DMS 273 treated with DMSO at 0.1 percent for 48 hours (cell line): ENCODE measurements at places on chromosomes 16 and 17.

DNA sequence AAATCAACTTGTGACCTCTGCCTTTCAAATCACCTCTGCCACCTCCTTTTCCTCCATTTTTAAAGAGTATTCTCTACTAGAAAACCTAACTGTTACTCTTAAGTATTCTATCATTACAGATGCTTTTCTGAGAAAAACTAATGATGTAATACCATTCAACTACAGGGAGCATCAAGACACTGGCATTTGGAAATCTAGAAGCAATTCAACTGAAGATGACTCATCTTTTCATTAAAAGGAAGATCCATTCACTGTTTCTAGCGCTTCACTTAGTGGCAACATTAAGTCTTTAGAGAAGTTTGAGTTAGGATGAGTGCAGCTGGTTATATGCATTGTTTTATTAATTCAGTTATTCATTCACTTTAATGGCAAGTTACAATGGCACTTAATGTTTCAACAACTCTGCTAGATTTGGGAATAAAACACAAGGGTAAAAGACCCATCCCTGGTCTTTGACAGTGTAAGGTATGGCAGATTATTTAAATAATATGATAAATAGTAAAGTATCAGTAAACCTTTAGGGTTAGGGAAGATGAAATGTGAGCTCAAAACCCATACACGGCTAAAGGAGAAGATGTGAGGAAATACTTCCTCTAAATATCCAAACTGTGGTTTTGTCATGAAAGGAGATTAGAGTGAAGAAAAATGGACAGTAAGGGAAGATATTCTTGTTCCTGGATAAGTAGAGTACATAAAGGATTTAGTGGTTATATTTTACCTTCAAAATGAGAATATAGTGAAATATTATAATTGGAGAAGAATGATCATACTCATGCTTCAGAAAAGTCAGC lies 61.7 kb downstream of the KCNJ2 start:
- DNase-seq: no peak

DNA sequence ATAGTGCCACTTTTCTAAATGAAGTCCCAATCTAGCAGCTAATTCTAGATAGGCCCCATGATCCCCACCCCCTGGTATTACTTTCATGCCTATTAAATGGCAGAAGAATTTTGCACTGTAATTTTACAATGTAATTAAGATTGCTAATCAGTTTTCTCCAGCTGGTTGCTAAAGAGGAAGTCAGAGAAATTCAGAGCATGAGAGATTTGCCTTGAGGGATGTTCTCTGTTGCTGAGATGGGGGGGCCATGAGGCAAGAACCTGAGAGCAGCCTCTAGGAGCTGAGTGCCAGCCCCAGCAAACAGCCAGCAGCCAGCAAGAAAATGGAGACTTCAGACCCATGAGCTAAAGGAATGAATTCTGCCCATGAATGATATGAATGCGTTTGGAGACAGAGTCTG lies 38.9 kb downstream of the SHCBP1 start:
- DNase-seq: no peak

- DNase-seq: no peak
These were observed 4.6 kb downstream of the C16orf78 start for GRCh38 chr16:49378238-49378637.

DNA sequence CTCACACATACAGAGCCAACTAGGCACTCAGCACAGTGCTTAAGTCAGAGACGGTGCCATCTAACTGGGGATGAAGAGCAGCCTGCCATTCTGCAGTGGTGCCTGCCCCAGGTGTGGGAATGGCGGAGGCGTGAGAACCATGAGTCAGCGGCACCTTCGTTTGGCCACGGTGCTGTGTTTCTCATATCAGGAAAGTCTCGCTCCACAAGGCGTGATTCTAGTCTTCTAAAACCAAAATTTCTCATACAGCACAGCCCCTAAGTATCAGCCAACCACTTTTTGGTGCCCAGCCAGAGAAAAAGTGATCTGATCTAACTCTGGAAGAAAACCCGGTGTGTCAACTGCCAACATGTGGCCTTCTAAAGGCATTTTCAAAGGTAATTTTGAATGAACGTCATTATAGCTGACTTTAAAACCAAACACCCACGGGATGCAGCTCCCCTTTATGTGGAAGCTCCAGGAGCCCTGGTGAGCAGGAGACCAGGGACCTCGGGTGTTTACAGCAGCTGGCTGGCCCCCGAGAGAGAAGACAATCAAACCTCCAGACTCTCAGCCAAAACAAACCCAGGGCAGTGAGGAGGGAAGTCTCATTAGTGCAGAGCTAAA lies 54.6 kb downstream of the ABCC12 start:
- no peak for DNase-seq

DNA sequence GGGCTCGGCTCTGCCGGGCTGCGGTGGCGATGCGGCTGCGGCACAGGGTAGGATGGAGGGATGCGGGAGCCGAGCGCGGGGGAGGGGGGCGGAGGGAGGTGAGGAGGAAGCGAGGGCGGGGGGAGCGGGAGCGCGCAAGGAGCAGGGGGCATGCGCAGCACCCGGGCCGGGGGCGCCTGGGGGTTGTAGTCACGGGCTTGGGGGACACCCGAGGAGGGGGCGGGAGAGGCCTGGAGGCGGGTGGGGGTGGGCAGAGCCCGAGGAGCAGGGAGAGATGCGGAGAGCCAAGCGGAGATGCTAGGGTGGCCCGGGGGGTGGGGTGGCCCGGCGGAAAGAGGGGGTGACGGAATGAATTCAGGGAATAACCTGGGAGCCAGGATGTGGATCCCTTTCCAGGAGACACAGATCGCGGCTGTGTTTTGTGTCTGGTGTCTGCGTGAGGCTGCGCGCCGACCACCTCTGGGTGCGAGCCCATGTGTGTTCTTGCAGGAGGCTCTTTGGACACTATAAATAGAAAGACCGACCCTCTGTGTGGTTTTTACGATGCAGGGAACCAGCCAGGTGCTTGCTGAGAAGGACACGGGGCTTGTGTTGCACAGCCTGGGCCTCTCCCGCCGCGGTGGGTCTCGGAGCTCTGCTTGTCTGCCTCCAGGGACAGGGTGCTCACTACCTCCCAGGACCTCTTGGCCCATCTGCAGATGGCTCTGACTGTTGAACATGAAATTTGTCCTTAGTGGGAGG lies at the start of gene STX1B:
Gene STX1B (minus strand): TSS at position 54 of the 741 bp plus-strand sequence. CDS start 242 bp downstream, outside the sequence.
- DNase-seq: no peak
